ENCODE measurements at places on chromosomes 11 and 22. TPM values are rescaled to one million over a fixed set of nuclear protein-coding genes. Genes with fewer than 3 reads are reported as not detected.

Gene PCSK7
- 208 TPM for total RNA-seq

Gene HIPK3
- total RNA-seq = 46.7 TPM

Gene TRIM49
- total RNA-seq = not detected

Gene KCNE3
- total RNA-seq = not detected

Gene TBX10
- total RNA-seq = not detected

Gene PRR33
- not detected for total RNA-seq

Gene C11orf16
- total RNA-seq = not detected

Gene RASL10A
- 0.44 TPM for total RNA-seq

Gene CCDC86
- total RNA-seq = 11.9 TPM

Gene RAB3IL1
- total RNA-seq = not detected

Gene ARRB1
- 26.5 TPM for total RNA-seq

Gene IL18
- total RNA-seq = not detected

Gene KRTAP5-8
- not detected for total RNA-seq

Gene PRRG4
- total RNA-seq = not detected

Gene RASSF10
- total RNA-seq = not detected

Gene EIF4G2
- total RNA-seq = 1,144 TPM

Gene DENND6B
- 3.0 TPM for total RNA-seq

Gene RPS3
- total RNA-seq = 5,039 TPM

Gene DDI1
- total RNA-seq = not detected

Gene MN1
- 0.36 TPM for total RNA-seq

Gene PACSIN3
- total RNA-seq = not detected

Gene KIAA0930
- 6.6 TPM for total RNA-seq

Gene C1QTNF4
- not detected for total RNA-seq

Gene KRTAP5-2
- total RNA-seq = not detected
